ENCODE measurements at places on chromosomes 7 and 10.

DNA sequence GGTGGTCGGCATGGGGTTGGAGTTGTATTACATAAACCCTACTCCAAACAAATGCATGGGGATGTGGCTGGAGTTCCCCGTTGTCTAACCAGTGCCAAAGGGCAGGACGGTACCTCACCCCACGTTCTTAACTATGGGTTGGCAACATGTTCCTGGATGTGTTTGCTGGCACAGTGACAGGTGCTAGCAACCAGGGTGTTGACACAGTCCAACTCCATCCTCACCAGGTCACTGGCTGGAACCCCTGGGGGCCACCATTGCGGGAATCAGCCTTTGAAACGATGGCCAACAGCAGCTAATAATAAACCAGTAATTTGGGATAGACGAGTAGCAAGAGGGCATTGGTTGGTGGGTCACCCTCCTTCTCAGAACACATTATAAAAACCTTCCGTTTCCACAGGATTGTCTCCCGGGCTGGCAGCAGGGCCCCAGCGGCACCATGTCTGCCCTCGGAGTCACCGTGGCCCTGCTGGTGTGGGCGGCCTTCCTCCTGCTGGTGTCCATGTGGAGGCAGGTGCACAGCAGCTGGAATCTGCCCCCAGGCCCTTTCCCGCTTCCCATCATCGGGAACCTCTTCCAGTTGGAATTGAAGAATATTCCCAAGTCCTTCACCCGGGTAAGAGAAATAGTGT, at the start of gene CYP2E1:
Gene CYP2E1, plus strand, starts transcription at position 407 of the 632 bp plus-strand sequence. Its CDS starts 33 bp downstream, at position 440.
- DNase-seq = no peak

DNA sequence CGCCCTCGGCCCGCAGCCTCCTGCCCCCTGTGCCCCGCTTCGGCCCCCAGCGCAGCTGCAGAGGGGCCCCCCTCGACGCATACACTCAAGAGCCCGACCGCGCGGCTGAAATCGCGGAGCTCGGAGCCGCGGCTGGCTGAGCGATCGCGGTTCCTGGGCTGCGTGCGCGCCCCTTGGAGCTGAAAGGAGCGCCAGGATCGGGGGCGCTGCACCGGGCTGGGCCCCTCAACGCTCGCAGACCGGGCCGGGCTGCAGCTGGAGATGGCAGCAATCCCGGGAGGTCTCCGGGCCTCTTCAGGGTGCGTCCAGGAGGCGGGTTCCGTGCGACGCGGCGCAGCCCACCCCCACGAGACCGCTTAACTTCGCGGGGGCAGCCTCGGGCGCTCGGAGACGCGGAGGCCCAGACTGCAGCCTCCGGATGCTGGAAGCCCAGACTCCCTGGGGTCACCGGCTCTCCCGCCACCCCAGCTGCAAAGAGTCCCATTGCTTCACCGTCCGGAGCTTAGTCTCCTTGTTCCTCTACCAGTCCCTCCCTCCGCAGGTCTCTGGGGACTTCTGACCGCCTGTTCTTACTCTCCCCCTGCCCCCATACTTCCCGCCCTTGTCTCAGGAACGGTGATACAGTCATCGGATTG, 73.0 kb upstream of the LRRC4 start:
- DNase-seq = no peak

DNA sequence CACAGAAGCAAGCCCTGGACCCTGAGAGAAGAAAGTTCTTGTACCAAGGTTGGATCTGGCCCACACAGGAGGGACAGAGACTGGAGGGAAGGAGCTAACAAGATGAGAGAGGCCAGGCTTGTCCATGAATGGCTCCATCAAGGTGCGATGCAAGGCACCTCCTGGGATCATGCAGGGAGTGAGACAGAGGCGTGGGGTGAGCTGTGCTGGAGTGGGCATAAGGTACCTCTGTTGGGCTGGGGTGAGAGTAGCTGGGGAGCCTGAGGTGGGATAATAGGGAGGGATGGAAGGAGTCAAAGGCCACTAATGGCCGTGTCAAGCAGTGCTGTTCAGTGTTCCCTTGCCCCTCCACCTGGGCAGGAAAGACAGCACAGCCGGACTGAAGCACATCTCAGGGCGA, 9.9 kb downstream of the TMEM72 start:
- no peak for DNase-seq

DNA sequence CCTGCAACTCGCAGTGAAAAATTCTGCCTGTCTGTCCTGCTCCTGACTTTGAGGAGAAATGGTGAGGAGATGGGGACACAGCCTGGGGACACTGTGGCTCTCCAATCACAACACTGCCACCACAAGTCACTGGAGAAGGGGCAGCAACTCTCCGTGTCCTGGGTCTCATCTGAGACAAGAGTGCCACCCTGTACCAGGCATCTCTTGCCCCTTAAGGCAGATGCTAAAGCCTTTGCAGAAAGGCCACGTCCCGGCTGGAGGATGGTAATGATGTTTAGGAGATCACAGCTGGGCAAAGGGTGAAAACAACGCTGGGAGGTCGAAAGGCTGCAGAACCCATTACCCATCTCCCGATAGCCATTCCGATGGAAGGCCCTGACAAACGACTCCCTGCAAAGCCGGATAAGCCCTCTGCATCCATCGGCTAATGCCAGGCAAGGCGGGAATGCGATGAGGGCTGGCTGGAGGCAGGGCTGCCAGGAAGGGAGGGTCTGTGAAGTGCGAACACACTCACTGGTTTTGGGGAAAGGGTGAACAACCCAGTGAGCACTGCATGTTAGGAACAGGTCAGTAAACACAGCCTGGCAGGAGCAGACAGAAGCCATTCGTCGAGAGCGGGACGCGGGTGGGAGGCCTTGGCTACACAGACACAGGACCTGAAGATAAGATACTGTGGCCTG, 190.8 kb downstream of the ADARB2 start:
- no peak for DNase-seq

- DNase-seq = no peak
Observed at GRCh38 chr10:71255808-71256660, 43.7 kb downstream of the UNC5B start.

- DNase-seq = no peak
Observed at GRCh38 chr10:23474626-23475025, 35.8 kb downstream of the OTUD1 start.

- DNase-seq = no peak
Observed at GRCh38 chr10:57102236-57102635, 741.2 kb upstream of the ZWINT start.

DNA sequence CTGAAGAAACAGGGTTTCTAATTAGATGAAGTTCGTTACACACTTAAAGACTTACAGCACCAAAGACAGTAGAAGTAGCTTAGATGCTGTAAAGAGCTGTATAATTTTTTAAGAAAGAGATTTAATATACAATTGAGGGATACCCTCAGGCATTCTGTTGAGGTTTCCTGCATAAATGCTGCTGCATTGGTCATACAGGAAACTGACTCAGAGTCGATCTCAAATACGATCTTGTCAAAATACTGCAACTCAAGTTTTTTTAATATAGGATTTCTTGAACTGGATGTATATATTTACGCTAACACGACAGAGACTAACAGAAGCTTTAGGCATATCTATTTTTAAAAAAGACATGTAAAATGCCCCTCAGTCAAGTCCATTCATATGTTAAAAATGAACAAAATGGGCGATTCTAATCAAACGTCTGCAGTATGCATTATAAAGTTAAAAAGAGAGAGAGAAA, 2.4 kb upstream of the ARID5B start:
- no peak for DNase-seq

GRCh38 chr7:100819586-100819985, 7.7 kb downstream of the EPHB4 start:
- DNase-seq = no peak

- no peak for DNase-seq
Observed at GRCh38 chr7:140294454-140294853, 103.9 kb downstream of the SLC37A3 start.

- no peak for DNase-seq
Observed at GRCh38 chr10:77158666-77159065, 478.9 kb downstream of the KCNMA1 start.

DNA sequence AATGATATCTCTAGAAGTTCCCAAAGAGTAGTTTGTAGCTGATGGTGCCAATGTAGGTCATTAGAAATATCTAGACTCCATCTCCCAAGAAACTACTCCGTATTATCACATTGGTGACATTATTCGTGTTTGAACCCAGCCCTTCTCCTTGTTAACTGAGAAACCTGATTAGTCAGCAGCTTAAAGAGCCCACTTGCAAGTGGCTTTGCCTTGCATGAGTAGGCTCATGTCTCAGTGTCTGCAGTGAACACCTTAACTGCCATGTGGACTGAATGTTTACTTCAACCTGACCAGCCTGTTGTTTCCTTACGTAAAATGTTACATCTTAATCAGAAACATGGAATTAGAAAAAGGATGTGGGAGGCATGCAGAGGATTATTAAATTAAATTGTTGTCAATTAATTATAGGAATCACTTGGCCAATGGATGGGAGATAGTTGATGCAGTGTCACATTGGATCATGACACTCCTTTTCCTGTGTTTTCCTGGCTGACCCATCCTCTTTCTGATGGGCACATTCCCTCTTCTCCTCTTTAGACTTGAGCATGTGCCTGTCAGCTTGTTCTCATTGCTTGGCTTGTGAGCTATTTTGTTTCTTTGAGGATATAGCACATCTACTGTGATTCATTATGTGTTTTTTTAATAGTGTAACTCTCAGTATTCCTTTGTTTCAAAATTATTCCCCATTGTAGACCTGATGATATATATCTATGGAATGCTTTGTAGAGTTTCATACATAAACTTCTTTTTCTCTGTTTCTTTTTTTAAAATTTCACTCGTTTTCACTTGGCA, 18.0 kb downstream of the STARD3NL start:
- no peak for DNase-seq

- no peak for DNase-seq
Observed at GRCh38 chr10:111545861-111546605, 469.2 kb downstream of the ADRA2A start.

DNA sequence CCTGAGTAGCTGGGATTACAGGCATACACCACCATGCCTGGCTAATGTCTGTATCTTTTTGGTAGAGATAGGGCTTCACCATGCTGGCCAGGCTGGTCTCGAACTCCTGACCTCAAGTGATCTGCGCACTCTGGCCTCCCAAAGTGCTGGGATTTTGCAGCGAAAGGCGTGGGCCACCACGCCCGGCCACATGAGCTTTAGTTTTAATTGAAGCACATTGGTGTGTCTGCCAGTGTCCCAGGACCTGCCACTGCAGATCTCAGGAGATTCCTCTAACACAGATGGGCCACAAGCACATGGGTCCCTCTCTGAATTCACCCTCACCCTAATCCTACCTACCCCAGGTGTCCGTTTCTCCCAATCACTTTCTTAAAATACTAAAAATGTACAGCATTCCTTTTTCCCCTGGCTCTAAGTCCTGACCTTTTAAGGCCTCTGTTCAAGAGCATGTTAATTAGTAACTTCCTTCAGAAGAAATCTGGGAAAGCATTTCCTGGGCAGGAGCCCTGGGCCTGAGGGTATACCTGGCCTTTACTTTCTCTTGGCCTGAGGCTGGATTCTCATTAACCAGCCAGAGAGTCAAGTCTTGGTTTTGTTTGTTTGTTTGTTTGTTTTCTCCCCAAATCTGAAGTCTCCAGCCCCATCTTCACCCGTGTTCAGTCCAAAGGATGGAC, 82.6 kb downstream of the PRPF18 start:
- no peak for DNase-seq

GRCh38 chr7:2728316-2729030, 40.5 kb downstream of the AMZ1 start:
- no peak for DNase-seq

DNA sequence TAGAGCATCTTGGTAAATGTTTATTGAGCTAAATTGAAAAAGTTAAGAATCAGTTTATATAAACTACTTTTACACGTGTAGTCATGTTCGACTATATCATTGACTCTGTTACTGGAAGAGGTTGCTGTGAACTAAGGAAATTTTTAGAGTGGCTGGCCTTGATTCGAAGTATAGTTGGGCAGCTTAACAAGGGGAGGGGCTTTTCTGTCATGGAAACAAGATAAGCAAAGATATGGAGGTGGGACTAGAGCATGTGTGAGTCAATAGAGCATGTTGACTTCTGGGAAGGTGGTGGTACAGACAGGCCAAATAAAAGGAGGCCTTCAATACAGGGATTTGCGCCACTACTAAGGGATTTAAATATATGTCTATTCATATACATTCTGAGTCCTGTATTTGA, 7.6 kb downstream of the ATP5F1C start:
- no peak for DNase-seq

- no peak for DNase-seq
Observed at GRCh38 chr7:97145068-97145467, 27.6 kb downstream of the SDHAF3 start.

DNA sequence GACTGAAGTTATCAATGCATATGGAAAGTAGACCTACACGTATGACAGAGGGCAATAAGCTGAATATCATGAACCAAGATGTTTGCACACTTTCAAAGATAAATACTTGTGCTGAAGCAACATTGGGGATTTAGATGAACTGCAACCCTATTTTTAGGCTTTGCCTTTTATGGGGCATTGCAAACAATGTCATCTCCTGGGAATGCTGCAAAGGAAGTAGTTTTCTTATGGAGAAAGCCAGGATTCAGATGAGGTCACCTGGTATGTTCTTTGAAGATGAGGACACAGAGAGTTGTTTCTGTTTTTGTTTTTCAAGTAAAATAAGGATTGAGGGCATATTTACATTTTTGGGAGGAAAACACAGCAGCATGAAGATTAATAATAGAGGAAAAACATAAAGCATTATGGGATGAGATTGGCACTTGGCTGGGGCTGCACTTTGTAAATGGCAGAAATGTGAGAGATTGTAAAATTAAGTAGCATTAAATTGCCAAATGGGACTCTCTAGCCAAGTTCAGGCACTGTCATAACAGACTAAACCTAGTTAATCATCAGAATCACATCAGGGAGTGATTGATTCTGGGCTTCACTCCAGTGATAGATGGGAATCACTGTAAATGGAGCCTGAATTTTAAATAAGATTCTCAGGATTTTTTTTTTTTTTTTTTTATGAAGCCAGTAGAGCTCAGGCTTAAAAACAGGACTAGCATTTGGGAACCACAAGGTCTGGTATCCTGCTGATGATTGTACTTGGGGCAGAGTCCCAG, 63.1 kb downstream of the MALRD1 start:
- no peak for DNase-seq

- DNase-seq = no peak
Observed at GRCh38 chr10:110218632-110219031, 11.2 kb downstream of the MXI1 start.

GRCh38 chr10:29412485-29412884, 123.6 kb downstream of the LYZL1 start:
- DNase-seq = no peak

- DNase-seq = no peak
Observed at GRCh38 chr10:101283762-101284100, 54.5 kb upstream of the LBX1 start.

GRCh38 chr7:41576166-41576565, 126.7 kb downstream of the INHBA start:
- DNase-seq = no peak

GRCh38 chr10:11896549-11897200, 73.5 kb downstream of the PROSER2 start:
- no peak for DNase-seq

- DNase-seq = no peak
Observed at GRCh38 chr10:102455893-102456471, 4.6 kb upstream of the C10orf95 start.

DNA sequence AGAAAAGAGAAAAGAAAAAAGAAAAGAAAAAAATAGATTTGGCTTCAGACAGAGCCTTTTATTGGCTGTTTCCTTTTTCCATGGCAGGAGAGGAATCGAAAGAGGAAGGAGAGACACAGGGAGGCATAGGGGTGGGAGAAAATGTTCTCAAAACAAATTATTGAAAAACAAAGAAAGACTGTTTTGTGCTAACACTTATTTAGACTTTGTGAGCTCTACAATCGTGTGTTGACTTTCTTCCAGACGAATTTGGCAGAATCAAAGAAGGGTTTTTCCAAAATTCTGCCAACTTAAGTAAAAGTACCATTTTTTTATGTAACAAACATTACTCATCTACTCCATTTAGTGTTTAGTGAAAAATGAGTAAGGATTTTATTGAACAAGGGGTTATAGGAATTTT, 982.2 kb downstream of the REEP3 start:
- no peak for DNase-seq

Data from stimulated activated CD4-positive, alpha-beta T cell treated with anti-CD3 and anti-CD28 coated beads, TNF-alpha, amount 100 ng/mL, for 4 hours (primary cell).